ENCODE measurements at places on chromosomes 2 and 18. TPM values are rescaled to one million over a fixed set of nuclear protein-coding genes. Genes with fewer than 3 reads are reported as not detected.

SLC14A1 gene
- total RNA-seq: 3.1 TPM

RUFY4 gene
- total RNA-seq: 0.88 TPM

- DNase-seq: peak; percentile 58
Observed at GRCh38 chr2:128317181-128317898, 1.3 kb downstream of the HS6ST1 start.

DNA sequence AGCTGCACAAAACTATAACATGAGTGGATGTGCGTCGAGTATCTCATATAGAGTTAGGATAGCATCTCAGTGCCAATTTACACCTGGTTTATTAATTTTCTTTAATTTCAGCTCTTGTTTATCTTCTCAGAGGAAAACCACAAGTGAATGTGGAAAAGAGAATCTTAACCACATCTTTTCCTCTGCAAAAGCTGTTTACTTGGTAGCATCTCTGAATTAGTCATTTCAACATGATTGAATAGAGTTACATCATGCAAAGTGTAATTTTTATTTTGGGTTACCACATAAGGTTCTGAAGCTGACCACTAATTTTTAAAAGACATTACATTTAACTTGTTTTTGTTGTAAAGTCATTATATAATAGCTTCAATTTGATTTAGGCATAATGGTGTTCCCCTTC is 83.8 kb upstream of the FAM237A start:
- no peak for DNase-seq
